ENCODE measurements at places on chromosomes 12 and 14. TPM values are rescaled to one million over a fixed set of nuclear protein-coding genes. Genes with fewer than 3 reads are reported as not detected.

PAPLN gene
- total RNA-seq: 0.99 TPM

CD4 gene
- 0.64 TPM for total RNA-seq

FOXG1 gene
- 1.7 TPM for total RNA-seq

MUCL1 gene
- not detected for total RNA-seq

TCL1B gene
- not detected for total RNA-seq

RACGAP1 gene
- total RNA-seq: 32.4 TPM

MIPOL1 gene
- total RNA-seq: 14.5 TPM

PTPRO gene
- 7.8 TPM for total RNA-seq

TMEM30B gene
- total RNA-seq: 12.2 TPM

ADAM21 gene
- total RNA-seq: not detected

TSPAN19 gene
- 0.56 TPM for total RNA-seq

TAS2R7 gene
- not detected for total RNA-seq

KRT2 gene
- not detected for total RNA-seq
